Stimulated activated CD4-positive, alpha-beta T cell treated with anti-CD3 and anti-CD28 coated beads, Interleukin-2, amount 100 ng/mL, for 24 hours (primary cell): ENCODE measurements at places on chromosomes 6 and 20.

DNA sequence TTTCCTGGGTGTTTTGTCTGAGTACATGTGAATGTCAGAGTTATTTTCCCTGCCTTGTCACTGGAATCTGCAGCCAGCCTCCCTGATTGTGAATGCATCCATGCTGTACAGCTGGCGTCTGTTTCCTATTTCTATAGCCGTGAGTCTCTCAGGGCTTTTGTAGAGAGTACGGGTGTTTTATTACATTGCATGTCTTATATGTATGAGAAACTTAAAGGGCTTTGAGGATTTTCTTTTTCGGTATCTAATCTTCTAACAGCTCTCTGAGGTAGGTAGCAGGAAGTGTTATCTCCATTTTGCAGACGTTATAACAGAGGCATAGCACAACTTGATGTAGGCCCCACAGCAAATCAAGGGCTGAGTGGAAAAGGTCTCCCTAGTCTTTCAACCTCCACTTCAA is 272.9 kb downstream of the PRL start:
- DNase-seq, result no peak

GRCh38 chr6:165641672-165642156 is 21.3 kb downstream of the PDE10A start:
- no peak for DNase-seq

- no peak for DNase-seq
These were observed 155.5 kb downstream of the CDH4 start for GRCh38 chr20:61407561-61407960.

GRCh38 chr6:75579951-75580350 is 21.7 kb upstream of the SENP6 start:
- DNase-seq, result no peak

- no peak for DNase-seq
These were observed 260.5 kb downstream of the NRN1 start for GRCh38 chr6:5746053-5746758.

DNA sequence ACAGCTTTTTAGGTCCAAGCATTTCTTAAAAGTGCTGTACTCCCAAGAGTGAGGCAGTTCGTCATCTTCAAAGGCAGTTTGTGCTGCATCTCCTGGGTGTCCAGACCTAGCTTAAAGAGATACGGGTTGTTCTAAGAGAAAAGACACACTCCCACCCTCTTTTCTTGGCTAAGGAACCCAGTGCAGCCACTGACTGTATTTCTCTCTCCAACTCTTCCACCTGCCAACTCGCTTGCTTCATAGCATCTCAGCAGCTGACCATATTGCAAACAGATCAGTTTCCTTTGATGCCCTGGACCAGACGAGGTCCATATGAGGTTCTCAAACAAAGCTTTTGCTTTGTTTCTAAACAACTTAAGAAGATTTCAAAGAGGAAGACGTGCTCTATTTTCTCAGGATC is 101.1 kb downstream of the ISM1 start:
- DNase-seq, result no peak

DNA sequence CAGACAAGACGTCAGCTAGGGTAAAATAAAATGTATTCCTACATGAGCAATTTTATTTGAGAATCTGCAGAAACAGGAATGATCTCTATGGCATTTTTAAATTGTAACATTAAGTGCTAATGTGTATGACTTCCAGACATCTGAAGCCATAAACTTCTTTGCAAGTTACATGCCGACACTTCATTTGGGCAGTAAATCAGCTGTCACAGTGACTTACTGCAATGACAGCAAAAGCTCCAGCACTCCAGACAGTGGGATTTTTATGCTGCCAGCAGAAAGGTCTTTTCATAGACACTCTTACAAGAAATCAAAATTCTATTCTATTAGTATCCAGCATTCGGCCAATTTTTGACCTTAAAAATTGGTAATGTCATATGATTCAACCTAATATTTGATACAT is 156.3 kb upstream of the SNX9 start:
- no peak for DNase-seq

DNA sequence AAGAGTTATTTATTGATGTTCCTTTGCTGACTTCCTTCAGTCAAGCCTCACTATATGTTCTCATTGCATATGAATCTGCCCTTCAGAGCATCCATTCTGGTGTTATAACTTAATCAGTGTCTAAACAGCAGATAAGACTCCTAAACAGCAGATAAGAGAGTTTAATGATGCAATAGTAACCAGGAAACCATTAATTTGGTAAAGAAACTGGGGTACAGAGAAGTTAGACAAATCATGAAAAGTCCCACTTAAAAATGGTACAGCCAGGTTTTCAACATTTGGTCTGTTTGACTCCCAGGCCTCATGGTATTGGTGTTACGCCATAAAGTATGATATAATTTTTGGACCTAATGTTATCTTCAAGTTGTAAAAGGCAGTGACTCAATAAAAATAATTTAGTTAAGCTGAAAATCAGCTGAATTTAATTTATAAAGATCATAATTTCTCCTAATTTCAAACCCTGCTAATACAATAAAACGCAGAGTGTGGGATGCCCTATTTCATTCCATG is 127.4 kb upstream of the DST start:
- DNase-seq, result no peak

- DNase-seq, result no peak
These were observed 12.1 kb upstream of the CNKSR3 start for GRCh38 chr6:154522576-154522975.

GRCh38 chr6:165468340-165469235 is 159.2 kb upstream of the C6orf118 start:
- DNase-seq, result no peak

- DNase-seq, result no peak
These were observed 572.8 kb upstream of the BTBD3 start for GRCh38 chr20:11344939-11345338.

DNA sequence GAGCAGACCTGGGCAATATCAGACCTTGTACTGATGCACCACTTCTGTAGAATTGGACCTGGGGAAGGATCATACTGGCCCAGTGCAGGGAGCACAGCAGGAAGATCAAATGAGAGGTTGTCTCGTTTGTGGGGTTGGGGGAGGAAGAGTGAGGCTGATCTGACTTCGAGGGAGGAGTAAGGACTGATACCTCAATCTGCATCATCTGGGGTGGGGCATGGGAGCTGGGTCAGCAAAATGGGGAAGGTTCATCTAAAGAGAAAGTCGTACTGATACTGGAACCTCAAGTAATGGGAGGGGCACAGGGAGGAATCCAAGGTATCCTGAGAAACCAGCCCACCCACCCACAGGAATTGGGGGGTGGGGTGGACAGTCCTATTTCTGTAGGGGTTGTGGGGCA is 3.7 kb downstream of the RNF39 start:
- no peak for DNase-seq

DNA sequence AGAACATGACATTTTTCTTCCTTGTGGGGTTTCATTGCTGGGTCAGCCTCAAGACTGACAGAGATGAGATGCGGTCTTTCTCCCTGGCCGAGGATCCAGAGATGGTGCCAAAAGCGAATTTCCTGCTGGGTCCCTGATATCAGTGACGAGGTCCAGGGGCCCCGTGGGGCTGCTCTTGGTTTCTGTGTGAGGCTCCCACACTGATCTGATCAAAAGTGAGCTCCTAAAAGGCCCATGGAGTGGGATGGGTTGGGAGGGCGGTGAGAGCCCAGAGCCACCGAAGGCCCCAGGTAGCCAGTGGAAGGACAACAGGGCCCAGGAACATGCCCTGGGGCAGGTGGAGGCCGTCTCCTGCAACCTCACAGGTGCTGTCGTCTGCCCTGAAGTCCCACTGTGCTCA is 208.4 kb upstream of the CDH4 start:
- no peak for DNase-seq

DNA sequence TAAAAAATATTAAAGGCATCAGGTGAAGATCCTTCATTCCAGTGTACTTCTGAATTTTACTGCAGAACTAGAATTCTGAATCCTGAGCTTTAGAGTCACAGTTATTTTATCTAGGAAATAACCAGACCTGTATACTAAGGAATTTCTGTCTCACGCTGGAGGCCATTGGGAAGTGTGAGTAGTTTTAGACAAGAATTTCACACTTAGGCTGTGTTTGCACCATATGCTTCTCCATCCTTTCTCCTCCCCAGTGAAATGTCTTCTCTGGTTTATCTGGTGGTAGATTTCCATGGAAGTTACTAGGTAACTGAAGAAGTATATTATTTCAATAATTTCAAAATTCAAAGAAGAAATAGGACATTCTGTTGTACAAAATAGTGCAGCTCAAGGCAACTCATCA is 83.1 kb downstream of the SLC35F1 start:
- DNase-seq, result no peak

- no peak for DNase-seq
These were observed 127.2 kb downstream of the DTNBP1 start for GRCh38 chr6:15535495-15536197.

GRCh38 chr6:72132427-72132826 is 246.1 kb downstream of the RIMS1 start:
- no peak for DNase-seq

DNA sequence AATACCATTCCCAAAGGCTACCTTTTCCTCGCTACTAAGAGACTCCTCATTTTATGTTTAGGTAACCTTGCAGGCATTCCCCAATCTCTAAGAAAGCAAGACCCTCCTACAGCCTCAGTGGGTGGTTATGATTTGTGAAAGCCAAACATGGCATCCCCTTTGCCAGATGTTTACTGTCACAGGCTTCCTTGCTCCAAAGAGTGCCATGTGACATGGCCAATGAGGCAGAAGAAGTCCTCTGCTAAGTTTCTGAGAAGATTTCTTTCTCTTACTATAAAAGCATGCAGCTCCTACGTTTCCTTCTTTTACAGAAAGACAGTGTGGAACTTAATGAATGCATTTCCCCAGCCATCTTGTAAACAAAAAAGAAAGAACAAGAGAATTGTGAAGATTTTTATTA is 688.2 kb downstream of the TBC1D32 start:
- no peak for DNase-seq

- no peak for DNase-seq
These were observed 2.3 kb upstream of the DLK2 start for GRCh38 chr6:43457643-43458042.

DNA sequence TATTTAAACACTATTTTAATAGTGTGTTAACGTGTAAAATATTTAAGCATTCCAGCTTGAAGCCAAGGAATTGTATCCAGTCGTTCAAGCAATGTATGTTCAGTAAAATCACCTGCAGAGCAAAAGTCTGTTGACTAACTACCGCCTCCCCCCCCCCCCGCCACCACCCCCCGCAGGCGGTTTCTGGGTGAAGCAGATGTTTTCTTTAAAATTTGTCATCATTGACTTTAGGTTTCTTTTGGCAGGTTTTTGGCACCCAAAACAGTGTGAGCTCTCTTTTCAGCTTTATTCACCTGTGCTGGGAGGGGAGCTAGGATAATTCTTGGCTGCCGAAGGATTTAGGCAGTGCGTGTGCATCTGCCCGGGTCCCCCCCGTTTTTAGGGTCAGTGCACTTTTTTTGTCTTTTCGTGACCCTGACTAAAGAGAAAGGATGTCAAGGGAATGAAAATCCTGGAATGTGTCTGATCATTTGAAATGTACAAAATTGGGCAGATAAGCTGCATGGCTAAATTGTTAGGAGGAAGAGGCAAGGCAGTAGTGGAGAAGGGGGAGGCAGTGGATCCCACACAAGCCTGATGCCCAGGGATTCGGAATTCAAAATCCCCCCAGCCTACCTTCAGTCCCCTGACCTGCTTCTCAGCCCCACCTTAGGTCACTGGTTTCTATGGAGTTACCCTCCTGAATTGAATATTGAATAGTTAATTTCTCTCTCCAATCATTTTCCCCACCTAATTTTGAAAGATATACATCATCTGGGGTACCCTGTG is 1.1 kb downstream of the EDN1 start:
- no peak for DNase-seq

DNA sequence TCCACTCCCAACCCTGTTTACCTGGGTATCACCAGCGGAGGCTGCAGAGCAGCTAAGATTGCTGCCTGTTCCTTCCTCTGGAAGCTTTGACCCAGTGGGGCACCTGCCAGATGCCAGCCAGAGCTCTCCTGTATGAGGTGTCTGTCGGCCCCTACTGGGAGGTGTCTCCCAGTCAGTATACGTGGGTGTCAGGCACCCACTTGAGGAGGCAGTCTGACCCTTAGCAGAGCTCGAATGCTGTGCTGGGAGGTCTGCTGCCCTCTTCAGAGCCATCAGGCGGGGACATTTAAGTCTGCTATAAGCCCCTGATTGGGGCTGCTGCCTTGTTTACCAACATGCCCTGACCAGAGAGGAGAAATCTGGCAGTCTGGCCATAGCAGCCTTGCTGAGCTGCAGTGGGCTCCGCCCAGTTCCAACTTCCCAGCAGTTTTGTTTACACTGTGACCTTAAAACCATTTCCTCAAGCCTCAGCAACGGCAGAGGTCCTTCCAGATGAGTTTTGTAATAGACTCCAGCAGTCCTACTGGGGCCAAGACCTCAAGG is 2.8 kb downstream of the RAET1E start:
- no peak for DNase-seq

GRCh38 chr20:48697845-48698491 is 129.8 kb downstream of the PREX1 start:
- DNase-seq, result no peak

DNA sequence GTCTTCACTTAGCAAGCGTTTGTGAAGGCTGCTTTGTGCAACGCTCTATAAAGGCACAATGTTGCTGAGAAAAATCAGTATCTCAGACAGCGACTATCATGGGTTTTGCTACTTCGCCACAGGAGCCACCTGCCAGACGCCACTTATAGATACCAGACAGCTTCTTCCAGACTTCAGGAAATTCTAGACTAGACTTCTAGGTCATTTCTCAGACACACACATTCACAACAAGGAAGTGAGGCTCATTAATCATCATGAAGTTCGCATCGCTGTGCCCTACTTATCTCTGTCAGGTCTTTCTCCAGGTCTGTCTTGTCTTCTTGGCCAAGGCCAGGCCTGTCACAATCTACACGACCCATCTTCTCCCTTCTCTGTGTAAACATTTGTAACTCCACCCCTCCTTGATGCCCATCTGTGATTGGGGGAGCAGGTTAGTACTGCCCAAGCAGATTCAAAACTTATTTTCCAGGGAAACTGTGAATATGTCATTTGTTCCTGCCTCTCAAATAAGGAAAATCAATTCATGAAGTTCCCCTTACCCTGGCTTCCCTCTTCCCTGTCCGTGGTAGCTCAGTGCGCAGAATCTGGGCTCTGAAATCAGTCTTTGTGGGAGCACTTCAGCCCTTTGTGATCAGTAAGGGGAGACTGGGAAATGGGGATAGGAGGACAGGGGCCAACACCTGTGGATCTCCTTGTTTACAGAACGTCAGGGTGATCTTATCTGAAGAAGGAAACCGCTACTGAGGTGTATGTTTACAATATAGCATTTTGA is 115.5 kb downstream of the TNFAIP3 start:
- no peak for DNase-seq

DNA sequence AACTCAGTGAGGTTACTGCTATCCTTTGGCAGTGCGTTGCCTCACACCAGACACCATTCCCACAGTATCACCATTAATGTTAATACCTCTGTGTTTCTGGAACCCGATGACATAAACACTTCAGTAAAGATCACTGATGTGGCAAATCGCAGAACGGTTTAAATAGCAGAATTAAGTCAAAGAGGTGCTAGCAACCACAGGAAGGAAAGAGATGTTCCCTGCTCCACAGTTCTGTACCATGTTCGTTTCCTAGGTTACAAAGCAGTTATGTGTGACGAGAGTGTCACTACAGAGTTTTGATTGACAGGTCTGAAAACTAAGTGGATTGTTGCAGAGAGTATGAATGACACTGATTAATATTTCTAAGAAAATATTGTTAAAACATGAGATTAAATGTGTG is 272.3 kb downstream of the KHDRBS2 start:
- no peak for DNase-seq

GRCh38 chr20:46408281-46408731 is 1.9 kb upstream of the ELMO2 start:
- DNase-seq, result no peak
